ENCODE measurements at places on chromosomes 11 and 22.

GRCh38 chr11:111455291-111456085, 56.7 kb downstream of the BTG4 start:
- no peak for DNase-seq

DNA sequence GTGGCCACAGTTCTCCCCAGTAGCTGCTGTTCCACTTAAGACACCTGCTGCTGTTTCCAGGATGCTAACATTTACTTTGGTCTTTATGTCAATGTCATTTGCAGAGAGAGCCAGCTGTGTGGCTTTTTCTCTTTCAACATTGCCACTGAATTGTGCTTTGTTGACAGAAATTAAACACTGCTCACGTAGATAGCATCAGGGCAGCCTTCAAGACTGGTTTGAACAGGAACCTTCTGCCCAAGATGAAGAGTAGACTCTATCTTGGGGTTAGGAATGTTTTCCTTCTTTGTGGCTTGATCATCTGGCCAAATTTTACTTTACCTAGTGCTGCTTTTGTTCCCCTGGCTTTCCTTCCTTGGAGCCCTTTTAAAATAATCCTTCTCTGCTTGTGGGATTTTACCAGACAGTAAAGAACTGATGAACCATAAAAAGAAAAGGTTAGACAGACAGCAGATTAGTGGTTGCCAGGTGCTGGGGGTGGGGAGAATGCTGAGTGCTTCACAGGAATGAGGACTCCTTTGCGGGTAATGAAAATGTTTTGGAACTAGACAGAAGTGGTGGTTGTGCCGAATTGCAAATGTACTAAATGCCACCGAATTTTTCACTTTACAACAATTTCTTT, 22.7 kb upstream of the XBP1 start:
- no peak for DNase-seq

- DNase-seq: no peak
Observed at GRCh38 chr11:70244698-70245097, 25.8 kb upstream of the PPFIA1 start.

- no peak for DNase-seq
Observed at GRCh38 chr11:18046116-18046777, at the start of gene TPH1. TPH1 (minus strand) TSS chr11:18046269; CDS start chr11:18040762, 5,507 bp downstream.

GRCh38 chr11:85307366-85307765, 319.8 kb downstream of the DLG2 start:
- DNase-seq: no peak

GRCh38 chr11:64790205-64791095, 12.1 kb upstream of the SF1 start:
- no peak for DNase-seq

GRCh38 chr11:72981971-72982685, 160.0 kb downstream of the FCHSD2 start:
- DNase-seq: no peak

DNA sequence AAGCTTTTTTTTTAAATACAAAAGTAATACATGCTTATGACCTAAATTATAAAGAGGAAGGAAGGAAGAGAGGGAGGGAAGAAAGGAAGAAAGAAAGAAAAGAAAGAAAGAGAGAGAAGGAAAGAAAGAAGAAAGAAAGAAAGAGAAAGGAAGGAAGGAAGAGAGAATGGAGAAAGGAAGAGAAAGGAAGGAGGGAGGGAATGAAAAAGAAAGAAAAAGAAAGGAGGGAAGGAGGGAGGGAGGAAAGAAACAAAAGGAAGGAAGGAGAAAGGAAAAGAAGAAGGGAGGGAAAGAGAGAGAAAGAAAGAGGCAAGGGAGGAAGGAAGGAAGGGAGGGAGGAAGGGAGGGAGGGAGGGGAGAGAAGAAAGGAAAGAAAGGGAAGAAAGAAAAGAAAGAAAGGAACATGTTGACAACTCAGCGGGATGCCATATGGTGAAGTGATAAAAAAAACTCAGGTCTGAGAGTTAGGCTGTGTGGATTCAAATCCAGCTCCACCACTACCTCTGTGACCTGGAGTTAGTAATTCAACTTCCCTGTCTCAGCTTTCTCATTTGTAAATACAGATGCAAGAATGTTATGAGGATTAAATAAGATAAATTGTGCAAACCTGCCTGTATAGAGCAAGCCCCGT, 9.6 kb upstream of the EED start:
- DNase-seq: no peak

- DNase-seq: no peak
Observed at GRCh38 chr22:44409974-44410316, 88.1 kb downstream of the RTL6 start.

DNA sequence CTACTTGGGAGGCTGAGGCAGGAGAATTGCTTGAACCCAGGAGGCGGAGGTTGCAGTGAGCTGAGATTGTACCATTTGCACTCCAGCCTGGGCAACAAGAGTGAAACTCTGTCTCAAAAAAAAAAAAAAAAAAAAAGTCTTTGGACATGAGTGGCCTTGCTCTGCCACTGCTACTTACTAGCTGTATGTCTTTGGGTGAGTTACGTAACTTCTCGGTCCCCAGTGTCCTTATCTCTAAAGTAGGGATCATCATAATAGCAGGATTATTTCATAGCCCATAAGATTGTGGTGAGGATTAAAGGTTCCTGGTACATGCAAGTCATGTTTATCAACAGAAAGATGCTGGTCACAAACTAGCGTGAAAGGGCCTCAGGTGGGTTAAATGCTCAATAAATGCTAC, 53.9 kb upstream of the HEPHL1 start:
- DNase-seq: no peak

DNA sequence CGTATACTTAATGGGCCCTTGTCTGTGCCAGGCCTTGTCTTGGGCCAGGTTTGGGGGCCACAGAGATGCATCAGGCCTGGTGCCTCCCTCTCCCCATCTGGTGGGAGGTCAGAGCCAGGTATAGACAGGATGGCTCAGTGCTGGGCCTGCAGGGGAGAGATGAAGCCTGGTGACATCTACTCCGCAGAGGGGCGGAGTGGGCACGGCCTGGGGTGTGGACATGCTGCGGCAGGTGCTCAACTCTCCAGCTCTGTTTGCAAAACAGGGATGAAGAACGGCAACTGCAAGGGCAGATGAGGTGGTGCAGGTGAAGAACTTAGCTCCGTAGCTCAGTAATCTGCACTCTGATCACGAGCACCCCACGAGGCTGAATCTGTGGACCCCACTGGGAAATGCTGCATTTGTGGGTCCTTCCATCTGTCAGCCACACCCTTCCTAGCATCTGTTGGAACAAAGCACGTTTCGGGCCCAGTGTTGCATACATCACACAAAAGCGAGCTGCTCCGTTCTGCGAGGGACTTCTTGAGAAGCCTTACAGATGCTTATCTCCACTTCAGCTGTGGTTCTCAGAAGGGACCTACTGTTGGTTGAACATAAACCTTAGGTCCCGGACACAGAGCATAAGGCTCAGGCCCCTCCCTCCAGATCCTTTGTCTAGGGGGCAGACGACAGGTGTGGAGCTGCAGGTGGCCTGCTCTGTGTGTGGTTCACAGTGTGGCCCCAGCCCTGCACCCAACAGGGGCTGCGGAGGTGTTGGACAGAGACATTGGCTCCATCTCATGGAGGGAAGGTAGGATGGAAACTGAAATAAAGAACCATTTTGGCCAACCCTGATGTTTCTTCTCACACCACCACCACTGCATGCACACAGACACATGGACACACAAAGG, 78.3 kb downstream of the LRRC32 start:
- DNase-seq: no peak

- no peak for DNase-seq
Observed at GRCh38 chr22:28023774-28024173, 104.7 kb upstream of the PITPNB start.

GRCh38 chr22:48563118-48563965, 1264.3 kb downstream of the BRD1 start:
- no peak for DNase-seq

DNA sequence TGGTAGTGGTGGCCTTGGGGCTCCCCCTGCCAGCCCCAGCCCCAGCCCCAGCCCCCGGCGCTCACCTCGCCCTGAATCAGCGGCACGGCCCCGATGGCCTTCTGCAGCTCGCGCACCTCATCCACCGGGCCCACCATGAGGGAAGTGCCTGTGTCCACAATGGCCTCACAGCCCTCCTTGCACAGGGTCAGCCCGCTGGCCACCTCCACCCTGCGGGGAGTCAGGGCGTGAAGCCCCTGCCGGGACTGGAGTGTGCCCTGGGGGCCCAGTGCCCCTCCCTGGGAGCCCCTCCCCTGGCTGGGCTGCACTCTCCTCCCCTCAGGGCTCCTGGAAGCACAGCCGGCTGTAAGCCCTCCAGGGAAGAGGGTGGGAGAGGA, 3.5 kb upstream of the IFITM10 start:
- no peak for DNase-seq

DNA sequence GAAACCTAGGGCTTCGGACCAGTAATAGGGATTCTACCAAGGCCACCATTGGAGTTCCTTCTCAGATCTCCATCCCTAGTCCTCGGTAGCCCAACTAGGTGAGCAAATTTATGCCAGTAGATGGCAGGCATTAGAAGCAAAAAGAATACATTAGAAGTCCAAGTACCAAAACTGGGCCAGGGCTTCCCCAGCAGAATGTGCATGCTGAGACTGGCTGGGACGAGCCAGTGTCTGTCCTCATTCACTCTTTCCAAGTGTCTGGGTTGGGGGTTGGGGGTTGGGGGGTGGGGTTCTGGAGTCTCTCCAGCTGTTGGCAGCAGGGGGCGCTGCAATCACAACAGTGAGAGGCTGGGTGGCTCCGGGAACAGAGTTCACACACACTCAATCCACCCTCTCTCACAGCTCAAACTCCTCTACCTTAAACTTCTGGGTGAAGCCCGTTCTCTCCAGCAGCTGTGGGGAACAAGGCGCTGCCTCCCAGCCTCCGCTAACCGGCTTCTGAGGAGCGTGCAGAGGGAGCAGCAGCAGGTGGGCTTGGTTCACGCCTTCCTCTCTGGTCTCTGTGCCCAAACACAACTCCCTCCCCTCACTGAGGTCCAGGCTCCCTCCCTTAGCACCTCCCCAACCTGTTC, 57.5 kb downstream of the BTG4 start:
- no peak for DNase-seq

GRCh38 chr22:46238541-46238940, 11.6 kb downstream of the CDPF1 start:
- DNase-seq: no peak

DNA sequence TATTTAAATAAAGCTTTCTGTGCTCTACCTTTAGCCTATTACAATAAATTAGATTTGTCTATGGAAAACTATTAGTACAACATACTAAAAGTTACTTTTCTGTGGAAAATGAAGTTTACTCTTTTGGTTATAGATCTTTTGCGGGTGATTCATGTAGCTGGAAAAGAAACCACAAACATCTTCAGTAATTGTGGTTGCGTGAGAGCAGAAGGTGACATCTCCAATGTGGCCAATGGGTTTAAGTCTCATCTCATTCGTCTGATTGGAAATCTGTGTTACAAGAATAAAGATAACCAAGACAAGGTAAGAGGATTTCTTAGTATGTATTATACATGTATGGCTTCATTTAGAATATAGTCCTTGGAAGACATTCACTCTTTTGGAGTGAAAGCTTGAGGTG, 68.6 kb downstream of the ATXN10 start:
- no peak for DNase-seq

DNA sequence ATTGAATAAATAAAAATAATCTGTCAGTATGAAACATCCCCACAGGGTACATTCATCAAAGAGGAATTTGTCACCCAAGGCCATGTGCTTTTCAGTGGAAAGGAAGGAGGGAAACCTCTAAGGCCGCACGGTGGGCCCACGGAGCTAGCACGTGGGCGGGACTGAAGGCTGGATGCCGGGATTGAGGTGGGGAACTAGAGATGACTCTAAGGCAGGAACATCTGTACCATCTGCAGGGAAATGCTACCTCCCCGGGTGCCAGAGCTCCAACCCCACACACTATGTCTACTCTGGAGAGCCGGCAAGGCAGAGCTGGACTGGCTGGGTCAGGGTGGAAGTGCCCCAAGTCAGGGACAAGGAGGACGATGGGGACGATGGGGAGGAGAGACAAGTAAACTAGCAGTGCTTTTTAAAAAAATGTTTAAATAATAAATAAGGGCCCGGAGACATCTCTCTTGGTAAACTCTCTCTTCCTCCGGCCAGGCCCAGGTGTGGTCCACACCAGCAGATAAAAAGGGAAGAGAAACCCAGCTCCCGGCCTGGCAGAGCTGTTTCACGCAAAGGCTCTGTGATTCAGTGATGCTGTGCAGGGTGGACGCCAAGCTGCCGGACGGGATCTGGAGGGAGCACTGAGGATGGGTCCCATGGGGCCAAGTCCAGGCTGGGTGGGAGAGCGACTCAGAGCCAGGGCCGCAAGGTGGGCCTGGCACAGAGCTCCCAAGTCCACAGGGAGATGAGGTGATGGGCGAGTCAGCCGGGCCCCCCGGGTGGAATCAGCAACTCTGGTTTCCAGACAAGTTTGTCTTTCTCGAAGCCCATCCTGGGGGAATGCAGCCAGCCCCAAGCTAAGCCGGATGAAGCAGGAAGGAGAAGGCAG, 5.8 kb downstream of the LIF start:
- DNase-seq: no peak

DNA sequence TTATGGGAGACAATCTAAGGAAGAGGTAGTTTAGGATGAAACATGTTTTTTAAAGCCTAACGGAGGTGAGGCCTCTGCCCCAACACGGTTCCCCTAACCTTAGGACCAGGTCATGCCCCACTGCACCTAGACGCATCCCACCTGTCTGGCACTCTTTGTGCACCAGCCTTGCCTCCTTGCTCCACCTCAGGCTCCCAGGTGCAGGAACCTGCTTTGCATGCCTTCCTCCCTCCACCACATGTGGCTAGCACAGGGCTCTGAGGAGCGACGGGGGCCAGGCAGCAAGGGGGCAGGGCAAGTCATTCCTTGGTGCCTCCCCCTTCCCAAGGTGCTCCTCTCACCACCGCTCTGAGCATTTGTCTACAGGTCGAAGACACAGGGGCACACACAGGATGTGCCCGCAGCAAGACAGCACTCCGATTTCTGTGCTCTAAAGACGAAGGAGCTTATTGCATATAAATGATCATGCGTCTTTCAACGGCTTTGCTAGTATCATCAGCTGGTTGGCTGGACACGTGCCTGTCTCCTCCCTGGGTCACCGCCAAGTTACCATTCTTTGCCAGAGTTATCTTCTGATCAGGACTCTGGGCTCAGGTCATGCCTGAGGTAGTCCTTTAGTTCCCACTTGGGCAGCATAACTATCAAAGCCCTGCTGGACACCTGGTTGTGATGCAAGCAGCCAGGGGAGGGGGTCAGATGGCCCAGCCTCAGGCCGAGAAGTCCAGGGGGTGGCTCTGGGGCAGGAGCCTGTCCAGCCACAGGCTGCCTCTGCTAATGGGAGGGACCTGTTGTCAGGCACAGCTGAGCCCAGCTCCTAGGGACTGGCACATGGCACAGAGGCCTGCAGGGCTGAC, 172.0 kb upstream of the NTM start:
- no peak for DNase-seq

DNA sequence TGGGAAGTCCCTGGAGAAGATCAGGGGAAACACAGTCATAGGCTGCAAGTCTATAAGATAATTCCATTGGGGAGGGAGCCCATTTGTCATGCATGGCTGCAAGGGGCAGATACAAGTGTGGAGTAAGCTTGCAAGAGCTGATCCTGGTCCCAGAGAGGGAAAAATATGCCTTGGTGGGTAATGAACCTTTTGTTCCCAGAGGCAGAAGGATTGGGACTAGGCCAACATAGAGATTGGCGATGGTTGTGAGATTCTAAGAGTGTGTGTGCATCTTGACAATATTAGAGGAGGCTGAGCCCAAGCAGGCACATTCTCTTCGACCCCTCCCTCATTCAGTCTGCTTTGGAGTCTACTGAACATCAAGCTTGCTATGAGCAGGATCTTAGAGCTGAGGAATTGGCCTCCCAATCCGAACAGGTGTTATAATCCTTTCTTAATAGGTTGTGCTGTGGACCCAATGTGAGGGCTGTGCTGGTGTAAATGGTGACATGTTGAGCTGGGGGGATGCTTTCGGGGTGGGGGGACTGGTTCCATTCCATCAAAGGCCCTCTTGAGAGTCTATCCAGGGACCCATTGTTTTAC, 18.4 kb downstream of the MIAT start:
- DNase-seq: no peak

Measured in activated effector memory CD4-positive, alpha-beta T cell treated with Interleukin-2 at 50 U/mL for 16 hours (primary cell).